Activated CD4-positive, alpha-beta T cell treated with anti-CD3 and anti-CD28 coated beads, Interleukin-2, amount 10 ng/mL, durations not matched to agents 24 days and 14 days (primary cell): ENCODE measurements at places on chromosomes 4 and X. TPM values are rescaled to one million over a fixed set of nuclear protein-coding genes. Genes with fewer than 3 reads are reported as not detected.
A peak's percentile ranks its signal among the peaks of the same experiment; 100 is the strongest.

- H3K27me3 ChIP-seq, result no peaks in the 10 kb centered on the region
- no peak for DNase-seq
- no peaks in the 10 kb centered on the region for H3K36me3 ChIP-seq
- H3K27ac ChIP-seq, result no peak overlapping the region
- H3K4me3 ChIP-seq, result no peak overlapping the region
Measured at GRCh38 chr4:120266602-120267001, 200.0 kb upstream of the MAD2L1 start.

GRCh38 chr4:185344743-185345538 lies 50.8 kb downstream of the LRP2BP start:
- peak overlapping the region; percentile 50 for H3K4me3 ChIP-seq
- H3K27ac ChIP-seq, result peak overlapping the region; percentile 90
- peak; percentile 61 for DNase-seq
- peaks cover 35% of the 10 kb centered on the region for H3K4me1 ChIP-seq
- H3K36me3 ChIP-seq, result peaks cover 49% of the 10 kb centered on the region
- no peaks in the 10 kb centered on the region for H3K27me3 ChIP-seq

Gene PRRG3
- not detected in 2 replicates for total RNA-seq

DNA sequence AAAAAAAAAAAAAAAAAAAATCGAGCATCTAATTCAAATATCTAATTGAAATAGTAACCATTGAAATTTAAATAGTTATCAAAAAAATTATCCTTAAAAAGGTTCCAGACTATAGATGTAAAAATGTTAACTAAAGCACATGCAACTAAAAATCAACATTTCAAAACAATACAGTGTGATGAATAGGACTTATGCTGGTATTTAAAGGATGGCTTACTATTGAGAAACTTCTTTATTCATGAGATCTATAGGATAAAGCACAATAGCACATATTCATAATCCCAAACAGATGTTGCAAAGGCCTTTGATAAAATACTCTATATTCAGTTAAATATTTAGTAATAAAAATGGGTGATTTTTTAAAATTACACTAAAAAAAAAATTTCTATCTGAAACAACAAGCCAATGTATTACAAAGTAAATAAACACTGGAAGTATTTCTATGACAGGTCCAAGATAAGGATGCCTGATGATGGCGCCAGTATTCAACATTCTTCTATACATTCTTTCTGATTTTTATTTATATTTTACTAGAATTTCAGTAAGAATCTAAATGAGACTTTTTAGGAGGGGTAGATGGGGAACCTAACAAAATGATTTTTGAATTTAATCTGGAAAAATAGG lies 26.3 kb downstream of the DCLK2 start:
- H3K4me3 ChIP-seq, result no peak overlapping the region
- no peaks in the 10 kb centered on the region for H3K36me3 ChIP-seq
- no peak overlapping the region for H3K27ac ChIP-seq
- peaks cover 5% of the 10 kb centered on the region for H3K27me3 ChIP-seq

Gene CTPS2
- 6.3 and 6.6 TPM in 2 replicates for total RNA-seq

DNA sequence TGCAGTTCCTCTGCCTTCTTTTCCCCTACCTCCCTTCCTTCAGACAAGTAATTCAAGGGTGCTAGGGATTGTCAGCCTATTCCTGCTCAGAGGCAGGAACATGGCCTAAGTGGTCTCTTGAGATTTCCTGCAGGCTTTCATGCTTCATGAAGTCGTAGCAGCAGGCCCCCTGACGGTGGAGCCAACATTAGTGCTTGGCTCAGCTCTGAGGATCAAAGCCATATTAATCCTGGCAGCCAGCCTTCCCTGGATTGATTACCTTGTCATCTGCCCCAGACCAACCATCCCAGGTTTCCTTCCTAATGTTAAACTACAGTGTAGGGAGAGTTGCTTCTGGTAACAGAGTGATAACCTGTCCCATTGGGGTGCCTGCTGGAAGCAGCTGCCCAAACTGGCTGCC lies 84.1 kb downstream of the SLC16A2 start:
- H3K4me3 ChIP-seq, result no peak overlapping the region
- no peaks in the 10 kb centered on the region for H3K27me3 ChIP-seq
- no peaks in the 10 kb centered on the region for H3K4me1 ChIP-seq

Gene PNMA3
- 0.90 and 1.1 TPM in 2 replicates for total RNA-seq

DNA sequence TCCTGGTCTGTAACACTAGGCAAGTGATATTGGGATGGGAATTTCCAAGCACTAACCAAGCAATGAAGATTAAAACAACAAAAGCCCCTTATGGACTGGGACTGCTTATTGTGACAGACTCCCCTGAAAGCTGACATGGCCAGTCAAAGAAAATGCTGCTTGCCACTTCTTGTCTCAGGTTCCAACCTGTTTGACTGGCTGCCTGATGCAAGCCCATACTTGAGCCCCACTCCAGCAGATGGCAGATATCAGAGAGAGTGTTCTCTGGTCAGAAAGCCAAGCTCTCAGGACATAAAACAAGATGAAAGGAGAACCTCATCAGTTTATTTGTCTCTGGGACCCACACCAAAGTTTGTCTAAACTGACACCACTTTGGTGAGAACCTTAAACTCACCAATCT lies 15.5 kb upstream of the IGBP1 start:
- H3K36me3 ChIP-seq, result no peaks in the 10 kb centered on the region
- no peaks in the 10 kb centered on the region for H3K27me3 ChIP-seq
- H3K27ac ChIP-seq, result no peak overlapping the region
- H3K4me3 ChIP-seq, result no peak overlapping the region
- DNase-seq, result no peak
- H3K4me1 ChIP-seq, result no peaks in the 10 kb centered on the region

Gene TMEM271
- total RNA-seq, result not detected in 2 replicates

- no peaks in the 10 kb centered on the region for H3K36me3 ChIP-seq
- H3K4me1 ChIP-seq, result no peaks in the 10 kb centered on the region
- H3K4me3 ChIP-seq, result no peak overlapping the region
- no peaks in the 10 kb centered on the region for H3K27me3 ChIP-seq
- DNase-seq, result peak; percentile 73
Measured at GRCh38 chr4:10403633-10404445, 53.4 kb downstream of the ZNF518B start.

- H3K27me3 ChIP-seq, result no peaks in the 10 kb centered on the region
- peak; percentile 36 for DNase-seq
- H3K4me1 ChIP-seq, result peaks cover 4% of the 10 kb centered on the region
- no peak overlapping the region for H3K4me3 ChIP-seq
- H3K27ac ChIP-seq, result no peak overlapping the region
Measured at GRCh38 chr4:123438031-123438430, 41.4 kb downstream of the SPRY1 start.

- DNase-seq, result no peak
- no peak overlapping the region for H3K4me3 ChIP-seq
- H3K4me1 ChIP-seq, result no peaks in the 10 kb centered on the region
- no peaks in the 10 kb centered on the region for H3K27me3 ChIP-seq
- peaks cover 52% of the 10 kb centered on the region for H3K36me3 ChIP-seq
- H3K27ac ChIP-seq, result no peak overlapping the region
Measured at GRCh38 chrX:135556055-135556454, 35.6 kb downstream of the INTS6L start.

DNA sequence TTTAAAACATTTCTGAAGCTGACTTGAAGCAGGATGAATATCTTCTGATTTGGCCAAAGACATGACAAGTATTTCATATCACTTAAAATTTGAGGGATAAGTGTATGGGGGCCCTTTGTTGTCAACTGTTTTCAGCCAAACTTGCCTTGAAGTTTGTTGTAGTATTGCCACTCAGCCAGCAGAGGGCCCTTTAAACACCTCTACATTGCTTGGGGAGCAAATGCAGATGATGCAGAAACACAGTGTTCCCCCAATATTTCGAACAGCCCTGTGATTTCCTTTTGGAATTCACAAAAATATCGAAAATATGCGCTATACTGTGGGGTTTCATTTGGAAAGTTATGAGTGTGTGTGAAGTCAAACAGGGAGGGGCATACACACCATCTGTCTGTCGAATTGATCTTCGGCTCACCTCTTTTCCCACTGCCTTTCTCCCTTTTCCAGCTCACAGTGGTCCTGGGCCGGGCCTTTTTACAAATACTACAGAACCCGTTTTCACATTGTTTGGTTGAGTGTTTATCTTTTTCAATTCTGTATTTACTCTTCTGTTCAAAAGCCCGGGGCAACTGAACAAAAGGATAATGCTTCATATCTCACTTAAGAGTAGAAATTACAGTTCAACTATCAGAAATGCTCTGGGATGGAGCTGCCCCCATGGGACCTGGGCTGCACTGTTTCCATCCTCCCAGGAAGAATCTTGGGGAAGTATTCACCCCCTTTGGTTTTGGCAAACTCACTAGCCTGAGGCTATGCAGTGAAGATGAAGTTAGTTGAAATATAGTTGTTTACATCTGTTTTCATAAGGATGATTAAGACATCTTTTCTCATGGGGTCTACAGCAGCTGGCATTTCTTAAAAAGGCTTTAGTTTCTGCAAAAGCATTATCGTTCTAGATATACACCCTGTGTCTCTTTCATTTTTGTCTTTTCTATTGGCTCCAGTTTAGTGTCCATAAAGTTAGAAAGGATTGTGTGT lies 137.6 kb downstream of the EGF start:
- peak; percentile 86 for DNase-seq
- no peak overlapping the region for H3K27ac ChIP-seq
- peaks cover 18% of the 10 kb centered on the region for H3K36me3 ChIP-seq
- H3K4me3 ChIP-seq, result no peak overlapping the region
- H3K27me3 ChIP-seq, result no peaks in the 10 kb centered on the region
- H3K4me1 ChIP-seq, result peaks cover 31% of the 10 kb centered on the region

DNA sequence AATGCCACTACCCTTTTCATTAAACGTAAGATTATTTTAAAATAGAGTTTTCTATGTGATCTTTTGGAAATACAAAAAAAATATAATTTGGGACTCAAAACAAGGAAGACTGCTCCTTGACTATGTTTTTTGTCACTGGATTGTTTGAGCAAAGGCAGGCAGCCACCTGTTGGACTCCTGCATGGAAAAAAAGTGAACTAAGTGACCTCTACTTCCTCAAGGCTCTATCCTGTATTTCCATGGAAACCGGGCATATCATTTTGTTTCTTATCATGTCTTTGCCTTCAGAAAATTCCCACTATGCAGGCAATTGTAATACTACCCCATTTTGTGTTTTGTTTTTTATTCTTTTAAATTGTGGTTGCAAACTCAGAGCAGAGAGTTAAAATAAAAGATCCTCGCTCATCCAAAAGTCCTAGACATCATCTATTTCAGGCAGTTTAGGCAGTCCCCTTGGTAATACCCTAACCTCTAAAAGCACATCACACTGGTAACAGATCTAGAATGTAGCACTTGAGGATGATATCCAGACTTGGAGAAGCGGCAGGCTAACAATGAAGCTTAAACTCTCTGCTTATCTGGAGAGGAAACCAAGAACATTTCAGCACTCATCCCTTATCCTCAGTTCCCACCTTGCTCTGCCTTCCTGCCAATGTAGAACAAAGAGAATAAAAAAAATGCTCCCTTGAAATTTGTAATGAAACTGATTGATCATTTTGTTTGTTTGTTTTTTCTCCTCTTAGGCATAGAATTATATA lies 165.7 kb downstream of the BANK1 start:
- no peak overlapping the region for H3K4me3 ChIP-seq
- DNase-seq, result no peak
- no peaks in the 10 kb centered on the region for H3K27me3 ChIP-seq

DNA sequence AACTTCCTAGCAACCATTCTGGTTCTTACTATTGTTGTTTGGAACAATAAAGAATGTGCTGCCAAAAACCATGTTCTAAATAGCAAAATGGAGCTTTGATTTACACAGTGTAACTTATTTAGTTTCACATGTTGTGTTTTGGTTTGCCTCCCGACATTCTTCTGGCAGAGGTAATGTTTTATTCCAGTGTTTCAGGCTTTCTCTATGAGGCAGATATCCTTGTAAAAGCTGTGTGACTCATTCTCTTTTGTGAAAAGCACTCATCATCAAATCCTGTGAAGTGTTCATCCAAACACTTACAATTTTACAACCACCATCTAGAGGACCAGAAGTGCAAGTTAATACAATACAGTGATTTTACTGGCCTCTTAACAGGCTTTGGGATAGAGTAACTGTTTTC lies 219.0 kb upstream of the GIMD1 start:
- H3K4me1 ChIP-seq, result no peaks in the 10 kb centered on the region
- no peak for DNase-seq
- H3K27me3 ChIP-seq, result no peaks in the 10 kb centered on the region
- H3K4me3 ChIP-seq, result no peak overlapping the region
- H3K27ac ChIP-seq, result no peak overlapping the region

Gene TMPRSS11B
- total RNA-seq, result not detected in 2 replicates

DNA sequence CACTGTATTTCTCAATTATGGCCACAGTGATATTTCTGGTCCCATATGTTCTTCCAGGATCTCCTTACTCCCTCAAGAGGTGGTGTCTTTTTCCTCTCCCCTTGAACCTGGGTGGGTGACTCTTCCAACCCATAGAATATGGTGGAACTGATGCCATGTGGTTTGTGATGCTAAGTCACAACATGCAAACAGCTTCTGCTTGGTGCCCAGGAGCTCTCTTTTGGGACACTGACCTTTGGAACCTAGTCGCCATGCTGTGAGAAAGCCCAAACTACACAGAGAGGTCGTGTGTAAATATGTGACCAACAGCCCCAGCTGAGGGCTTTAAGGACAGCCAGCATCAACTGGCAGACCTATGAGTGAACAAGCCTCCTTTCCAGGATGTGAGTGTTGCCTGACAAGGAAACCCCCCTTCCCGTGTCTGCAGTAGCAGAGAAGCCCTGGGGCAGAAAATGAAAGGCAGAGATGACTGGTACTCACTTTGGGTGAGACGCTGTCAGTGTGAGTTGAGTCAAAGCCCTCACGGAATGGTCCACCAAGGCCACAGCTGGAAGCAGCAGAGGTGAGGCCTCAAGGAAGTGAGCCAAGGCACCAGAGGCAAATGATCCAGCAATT lies 223.4 kb downstream of the BCOR start:
- DNase-seq, result peak; percentile 87
- peaks cover 3% of the 10 kb centered on the region for H3K27me3 ChIP-seq
- H3K4me1 ChIP-seq, result peaks cover 34% of the 10 kb centered on the region
- peaks cover 5% of the 10 kb centered on the region for H3K36me3 ChIP-seq
- H3K4me3 ChIP-seq, result peak overlapping the region; percentile 19

Gene GLOD5
- total RNA-seq, result not detected in 2 replicates

GRCh38 chr4:13642170-13642950 lies 14.8 kb upstream of the BOD1L1 start:
- H3K4me3 ChIP-seq, result no peak overlapping the region
- peaks cover 2% of the 10 kb centered on the region for H3K4me1 ChIP-seq
- peaks cover 38% of the 10 kb centered on the region for H3K27me3 ChIP-seq
- no peak for DNase-seq
- no peaks in the 10 kb centered on the region for H3K36me3 ChIP-seq

- H3K4me1 ChIP-seq, result no peaks in the 10 kb centered on the region
- no peaks in the 10 kb centered on the region for H3K36me3 ChIP-seq
- DNase-seq, result no peak
Measured at GRCh38 chr4:42159271-42160001, 7.0 kb upstream of the BEND4 start.

Gene KLHL2
- total RNA-seq, result 39.5 and 42.7 TPM in 2 replicates

DNA sequence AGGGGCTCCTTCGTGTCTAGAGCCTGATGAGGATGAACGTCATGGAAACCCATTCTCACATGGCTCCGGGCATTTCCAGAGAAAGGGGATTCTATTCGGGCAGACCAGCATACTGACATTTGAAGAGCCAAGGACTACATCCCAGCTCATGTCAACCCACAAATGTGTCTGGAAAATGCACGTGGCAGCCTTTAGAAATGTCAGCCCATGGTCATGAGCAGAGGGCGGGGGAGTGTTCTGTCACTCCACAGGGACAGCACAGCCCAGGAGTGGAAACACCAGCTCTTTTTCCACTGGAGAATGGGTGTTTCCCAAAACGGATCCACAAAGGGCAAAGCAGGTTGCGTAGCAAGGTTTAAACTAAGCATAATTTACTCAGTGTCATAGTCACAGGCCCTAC lies 207.0 kb downstream of the BCOR start:
- no peak overlapping the region for H3K27ac ChIP-seq
- H3K4me3 ChIP-seq, result no peak overlapping the region
- DNase-seq, result no peak
- no peaks in the 10 kb centered on the region for H3K36me3 ChIP-seq
- peaks cover 25% of the 10 kb centered on the region for H3K4me1 ChIP-seq

Gene MMGT1
- total RNA-seq, result 27.1 and 27.4 TPM in 2 replicates

Gene HTN1
- not detected in 2 replicates for total RNA-seq
